ENCODE measurements at places on chromosomes 5 and 9.

- DNase-seq, result no peak
These were observed 81.2 kb upstream of the NIPBL start for GRCh38 chr5:36795366-36795765.

DNA sequence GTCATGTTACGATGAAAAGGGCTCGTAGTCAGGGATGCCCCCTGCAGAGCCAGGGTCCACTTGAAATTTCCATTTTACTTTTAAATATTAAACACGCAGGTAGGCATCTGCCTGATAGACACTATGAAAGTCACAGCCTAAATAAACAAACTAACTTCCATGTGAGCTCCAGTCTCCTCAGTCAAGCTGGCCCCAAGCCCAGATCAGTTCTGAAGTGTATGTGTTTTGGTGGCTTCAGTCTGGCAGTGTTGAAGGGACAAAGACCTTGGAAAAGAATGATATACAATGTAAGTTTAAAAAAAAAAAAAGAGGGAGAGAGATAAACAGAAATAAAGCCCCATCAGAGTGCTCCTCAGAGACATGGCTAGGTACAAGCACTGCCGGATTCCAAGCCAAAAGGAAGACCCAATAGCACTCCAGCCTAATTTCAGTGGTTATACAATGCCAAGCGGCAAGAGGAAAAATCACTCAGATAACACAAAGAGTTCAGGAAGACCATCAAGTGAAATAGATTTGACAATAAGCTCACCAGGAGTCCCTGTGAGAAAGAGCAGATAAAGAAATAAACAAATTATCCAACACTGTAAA is 181.0 kb downstream of the BNC2 start:
- DNase-seq, result no peak

DNA sequence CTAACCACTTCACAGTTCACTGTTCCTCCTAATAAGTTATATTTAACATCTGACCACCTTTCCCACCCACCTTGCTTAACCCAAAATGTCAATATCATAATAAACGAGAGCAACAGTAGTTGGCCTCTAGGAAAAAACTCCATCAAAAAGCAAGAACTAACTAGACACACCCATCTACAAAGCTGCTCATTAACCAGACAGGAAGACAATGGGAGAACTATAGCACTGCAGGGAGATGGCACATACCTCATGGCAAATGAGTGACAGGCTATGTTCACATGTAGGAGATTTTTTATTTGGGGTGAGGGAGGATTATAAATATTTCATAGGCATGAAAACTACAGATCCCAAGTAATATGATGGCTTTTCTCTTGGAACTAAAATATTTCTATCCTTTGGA is 23.6 kb upstream of the CDK5RAP2 start:
- DNase-seq, result no peak

- DNase-seq, result no peak
These were observed 83.5 kb upstream of the HSPA9 start for GRCh38 chr5:138658676-138659075.

GRCh38 chr9:87698069-87698809 is 27.7 kb upstream of the CTSL start:
- DNase-seq, result no peak

- DNase-seq, result no peak
These were observed 8.0 kb upstream of the NSMF start for GRCh38 chr9:137467161-137467581.

DNA sequence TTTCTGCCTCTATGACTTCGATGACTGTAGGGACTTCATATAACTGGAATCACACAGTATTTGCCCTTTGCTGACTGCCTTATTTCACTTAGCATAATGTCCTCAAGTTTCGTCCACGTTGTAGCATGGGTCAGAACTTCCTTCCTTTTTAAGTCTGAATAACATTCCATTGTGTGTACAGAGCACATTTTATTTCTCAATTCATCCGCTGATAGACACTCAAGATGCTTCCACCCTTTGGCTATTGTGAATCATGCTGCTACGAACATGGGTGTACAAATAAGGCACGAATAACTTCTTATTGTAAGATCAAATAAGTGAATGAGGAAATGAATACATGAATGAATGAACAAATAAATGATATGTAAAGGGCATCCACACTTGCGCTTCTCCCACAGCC is 13.0 kb downstream of the BARX1 start:
- DNase-seq, result no peak

DNA sequence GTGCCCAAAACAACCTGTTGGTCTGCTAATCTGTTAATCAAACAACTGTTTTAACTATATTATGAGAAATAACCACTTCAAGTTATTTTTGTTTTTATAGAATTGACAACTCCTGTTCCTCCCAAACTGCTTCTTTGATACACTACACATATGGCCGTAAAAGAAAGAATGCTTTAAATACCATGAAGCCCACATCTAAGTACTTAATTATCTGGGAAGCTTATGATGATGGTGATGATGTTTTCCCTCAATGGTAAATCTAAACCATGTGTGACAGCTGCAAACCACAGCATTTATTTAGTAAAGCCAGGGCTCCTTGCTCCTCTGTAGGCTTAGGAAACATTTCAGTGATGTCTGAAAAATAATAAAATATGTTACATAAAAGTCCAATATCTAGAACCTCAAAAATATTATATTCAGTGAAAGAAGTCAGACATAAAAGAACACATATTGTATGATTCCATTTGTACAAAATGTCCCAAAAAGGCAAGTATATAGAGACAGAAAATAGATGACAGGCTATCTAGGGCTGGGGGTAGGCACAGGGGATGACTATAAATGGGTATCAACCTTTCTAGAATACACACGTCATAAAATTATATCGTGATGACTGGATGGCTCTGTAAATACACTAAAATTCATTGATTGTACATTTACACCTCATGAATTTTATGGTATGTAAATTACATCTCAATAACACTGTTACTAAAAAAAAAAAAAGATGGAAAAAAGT is 154.1 kb downstream of the EFNA5 start:
- no peak for DNase-seq

GRCh38 chr9:71223953-71224538 is 102.6 kb upstream of the TRPM3 start:
- DNase-seq, result no peak

- no peak for DNase-seq
These were observed 15.5 kb downstream of the SURF6 start for GRCh38 chr9:133320421-133320881.

Measured in left forelimb (tissue), 1 donor.